ENCODE measurements at places on chromosomes 5 and 9. TPM values are rescaled to one million over a fixed set of nuclear protein-coding genes. Genes with fewer than 3 reads are reported as not detected.

Gene MYMK
- total RNA-seq, result not detected

Gene PGM5
- 628 TPM for total RNA-seq

Gene NELFB
- total RNA-seq, result 36.0 TPM

Gene SPINK7
- total RNA-seq, result not detected

Gene ADGRD2
- not detected for total RNA-seq

Gene LHX3
- total RNA-seq, result not detected

Gene DNM1
- total RNA-seq, result 16.4 TPM

Gene SLC9A3
- 2.3 TPM for total RNA-seq

Gene C1QTNF2
- 2.5 TPM for total RNA-seq

Gene STPG3
- total RNA-seq, result not detected

Gene IFNA13
- total RNA-seq, result not detected

Gene SARDH
- 3.0 TPM for total RNA-seq

Gene OR13D1
- not detected for total RNA-seq

Gene CDC20B
- not detected for total RNA-seq

Gene PLCXD3
- total RNA-seq, result 1.8 TPM

Gene IL9
- total RNA-seq, result not detected

Gene NIPAL4
- 5.0 TPM for total RNA-seq

Gene FAM163B
- total RNA-seq, result 1.5 TPM

Gene HOMER1
- 8.3 TPM for total RNA-seq

Gene FGD3
- total RNA-seq, result 2.5 TPM

Gene OR1J2
- total RNA-seq, result not detected

Gene ECSCR
- total RNA-seq, result 16.4 TPM

Gene N4BP3
- 1.8 TPM for total RNA-seq

Gene CDC14B
- 35.7 TPM for total RNA-seq

Gene MYORG
- total RNA-seq, result 3.9 TPM

Gene HBEGF
- 10.0 TPM for total RNA-seq

Gene CCL27
- total RNA-seq, result not detected

Gene CDKN2B-AS1
- total RNA-seq, result 2.0 TPM

Gene CACNA1B
- 0.33 TPM for total RNA-seq

Gene PURA
- 37.8 TPM for total RNA-seq

Gene MOB3B
- total RNA-seq, result 19.7 TPM

Gene PDZD2
- total RNA-seq, result 7.1 TPM

Gene SLC36A2
- not detected for total RNA-seq

Gene FLT4
- 16.9 TPM for total RNA-seq

Gene ANKRD31
- total RNA-seq, result 0.28 TPM

Gene SERF1A
- total RNA-seq, result 17.5 TPM

Gene CFAP77
- total RNA-seq, result not detected

Gene C5orf52
- not detected for total RNA-seq

Gene CAMK4
- 1.2 TPM for total RNA-seq
